ENCODE measurements at places on chromosomes 4 and X.

DNA sequence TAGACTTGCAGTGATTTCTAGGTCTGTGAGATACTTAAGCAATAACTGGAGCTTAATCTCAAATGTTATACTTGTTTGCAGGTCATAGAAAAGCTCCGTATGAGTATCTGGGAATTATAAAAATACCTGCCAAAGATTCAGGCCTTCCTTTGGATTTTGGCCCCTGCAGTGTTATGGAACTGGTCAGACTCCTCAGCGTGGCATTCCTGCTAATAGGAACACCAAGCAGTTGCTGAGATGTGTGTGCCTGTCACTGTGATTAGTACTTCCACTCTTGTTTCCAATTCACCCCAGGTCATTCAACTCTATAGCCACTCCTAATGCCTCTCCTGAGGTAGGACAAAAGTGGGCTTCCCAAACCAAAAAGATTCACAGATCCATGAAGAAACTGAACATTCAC lies 7.8 kb upstream of the UGT2B7 start:
- no peak for DNase-seq

GRCh38 chr4:153227469-153228075 lies 23.3 kb downstream of the TRIM2 start:
- no peak for DNase-seq

DNA sequence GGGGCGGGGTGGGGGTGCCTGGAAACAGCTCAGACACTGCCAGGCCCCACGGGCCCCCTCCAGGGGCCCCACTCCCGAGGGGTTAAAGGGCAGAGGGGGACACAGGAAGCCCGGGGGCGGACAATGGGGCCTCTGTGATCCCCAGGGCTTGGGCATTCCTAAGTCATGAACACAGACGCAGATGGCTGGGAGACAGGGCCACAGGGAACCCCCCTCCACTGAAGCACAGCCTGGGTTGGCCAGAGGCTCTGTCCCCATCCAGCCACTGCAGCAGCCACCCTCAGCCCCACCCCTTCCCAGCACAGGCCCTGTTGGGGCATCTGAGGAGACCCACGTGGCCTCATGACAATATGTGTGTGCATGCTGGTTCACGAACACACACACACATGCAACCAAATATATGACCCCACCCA lies 3.9 kb downstream of the L1CAM start:
- no peak for DNase-seq

DNA sequence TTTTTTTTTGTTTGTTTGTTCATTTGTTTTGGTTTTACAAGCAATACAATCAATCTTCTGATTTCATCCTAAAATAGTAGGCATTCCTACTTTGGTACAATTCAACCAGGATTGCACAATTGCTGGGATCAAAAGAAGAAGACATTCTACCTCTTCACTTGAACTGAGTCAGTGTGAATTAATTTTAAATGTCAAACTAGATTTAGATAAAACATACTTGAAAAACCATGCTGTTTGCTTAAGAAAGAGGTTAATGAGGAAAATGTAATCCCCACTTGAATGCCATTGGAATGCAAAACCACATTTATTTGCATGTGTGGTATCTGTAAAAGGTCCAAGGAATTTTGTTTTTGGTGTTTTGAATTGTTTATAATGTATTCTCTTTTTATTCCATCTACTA lies 40.5 kb downstream of the HAND2 start:
- no peak for DNase-seq

DNA sequence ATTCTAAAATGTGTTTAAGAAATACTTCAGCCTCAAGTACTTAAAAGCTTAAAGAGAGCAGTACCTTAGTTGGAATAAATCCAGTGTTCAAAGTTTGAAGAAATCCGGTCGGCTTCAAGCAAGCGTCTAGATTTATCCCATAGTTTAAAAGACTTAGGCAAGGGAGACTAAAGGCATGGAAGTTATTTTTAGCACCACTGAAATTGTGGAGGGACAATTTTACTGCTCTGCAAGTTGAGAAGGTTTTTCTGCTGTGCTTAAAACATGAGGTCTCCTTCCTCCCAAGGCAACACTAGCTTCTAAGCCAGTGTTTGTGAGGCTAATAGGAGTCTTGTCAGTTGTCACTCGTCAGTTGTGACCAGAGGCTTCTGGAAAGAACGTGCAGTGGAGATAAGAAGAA lies 183.5 kb downstream of the MSL3 start:
- DNase-seq = no peak

DNA sequence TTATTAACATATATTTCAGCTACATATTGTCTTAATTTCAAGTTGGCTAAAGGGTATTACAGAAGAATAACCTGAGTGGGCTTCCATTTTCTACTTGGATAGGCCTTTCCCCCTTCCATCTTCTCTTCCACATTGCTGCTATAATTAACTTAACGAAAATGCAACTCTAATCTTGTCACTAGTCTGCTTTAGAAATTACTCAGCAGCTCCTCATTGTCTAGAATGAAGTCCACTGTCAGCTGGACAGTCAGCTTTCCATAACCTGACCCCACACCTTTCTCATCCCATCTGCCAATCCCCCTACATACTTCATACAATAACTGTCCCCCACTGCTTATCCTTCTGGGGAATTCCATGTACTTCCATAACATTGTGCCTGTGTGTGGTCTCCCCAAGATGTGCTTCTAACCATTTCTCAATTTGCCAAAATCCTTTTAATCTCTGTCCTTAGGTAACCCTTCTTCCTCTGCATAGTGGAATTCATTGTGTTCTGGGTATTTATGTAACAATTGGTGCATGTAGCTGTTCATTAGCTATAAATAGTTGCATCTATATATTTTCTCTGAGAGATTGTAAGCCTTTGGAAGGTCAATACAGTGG lies 4.8 kb downstream of the MND1 start:
- no peak for DNase-seq

- DNase-seq = peak; percentile 41
Measured at GRCh38 chr4:82430964-82431745, 765 bp downstream of the ENOPH1 start.

- DNase-seq = no peak
Measured at GRCh38 chr4:9898596-9899305, 117.3 kb downstream of the DRD5 start.

DNA sequence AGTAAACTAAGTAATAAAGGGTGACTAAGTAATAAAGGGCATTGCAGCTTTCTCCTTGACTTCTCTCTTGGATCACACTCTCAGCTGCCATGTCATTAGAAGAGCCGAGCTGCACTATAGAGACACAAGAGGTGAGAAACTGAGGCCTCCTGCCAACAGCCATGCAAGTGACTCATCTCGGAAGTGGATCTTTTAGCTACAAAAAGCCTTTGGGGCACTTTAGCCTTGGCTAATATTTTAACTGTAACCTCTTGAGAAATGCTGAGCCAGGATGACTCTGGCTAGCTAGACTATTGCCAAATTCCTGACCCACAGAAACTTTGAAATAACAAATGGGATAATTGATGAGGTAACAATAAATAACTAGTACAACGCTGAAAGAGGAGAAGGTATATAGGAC lies 1.5 kb upstream of the NEIL3 start:
- DNase-seq = no peak

GRCh38 chrX:109475174-109475891 lies 6.6 kb downstream of the GUCY2F start:
- DNase-seq = peak; percentile 78

DNA sequence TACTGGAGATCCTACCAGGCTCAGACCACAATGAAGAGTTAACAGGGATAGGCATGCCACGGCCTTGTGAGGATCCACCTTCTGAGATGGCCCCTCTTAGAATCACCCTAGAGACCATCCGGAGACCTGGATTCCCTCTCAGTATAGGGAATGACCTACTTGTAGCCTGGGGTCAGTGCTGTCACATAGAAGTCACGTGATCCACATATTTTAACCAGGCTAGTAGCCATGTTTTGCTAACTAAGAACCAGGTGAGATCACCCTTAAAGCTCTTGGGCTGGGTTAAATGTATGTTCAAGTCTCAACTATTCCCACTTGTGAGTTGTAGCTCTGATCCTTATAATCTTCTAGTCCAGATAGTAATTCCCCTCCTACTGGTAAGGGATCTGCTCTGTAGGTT lies 215.4 kb downstream of the CCNG2 start:
- DNase-seq = no peak

DNA sequence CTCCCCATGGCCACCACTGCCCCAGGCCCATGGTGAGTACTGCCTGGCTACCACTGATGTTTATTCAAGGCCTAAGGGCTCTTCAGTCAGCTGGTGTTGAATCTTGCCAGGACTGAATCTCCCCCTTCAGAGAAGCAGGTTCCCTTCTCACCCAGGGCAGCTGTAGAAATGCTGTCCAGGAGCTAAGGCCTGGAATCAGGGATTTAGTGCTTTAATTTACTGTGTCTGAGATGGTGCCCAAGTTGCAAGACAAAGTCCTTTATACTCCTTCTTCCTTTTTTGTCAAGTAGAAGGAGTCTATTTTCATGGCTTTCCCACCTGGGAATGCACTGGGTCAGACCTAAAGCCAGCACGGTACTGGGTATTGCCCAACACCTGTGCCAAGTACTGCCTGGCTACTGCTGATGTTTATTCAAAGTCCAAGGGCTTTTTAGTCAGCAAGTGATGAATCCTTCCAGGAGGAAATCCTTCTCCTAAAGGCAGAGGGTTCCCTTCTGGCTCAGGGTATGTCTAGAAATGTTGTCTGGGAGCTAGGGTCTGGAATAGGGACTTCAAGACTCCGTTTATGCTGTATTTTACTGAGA lies 117.6 kb upstream of the ATOH1 start:
- DNase-seq = no peak

GRCh38 chr4:118918388-118918787 lies 29.7 kb downstream of the SYNPO2 start:
- DNase-seq = no peak

- DNase-seq = no peak
Measured at GRCh38 chrX:17266136-17266535, 108.9 kb upstream of the NHS start.

All from NCI-H2081 (cell line).